ENCODE measurements at places on chromosomes 7 and 10.

GRCh38 chr10:79982861-79983260, 34.0 kb upstream of the SFTPD start:
- DNase-seq = no peak

GRCh38 chr7:157361537-157361936, 24.7 kb downstream of the DNAJB6 start:
- no peak for DNase-seq

GRCh38 chr10:131337741-131338140, 26.2 kb upstream of the TCERG1L start:
- no peak for DNase-seq

- DNase-seq = no peak
These were observed 897.8 kb downstream of the CNTNAP2 start for GRCh38 chr7:147014286-147014955.

DNA sequence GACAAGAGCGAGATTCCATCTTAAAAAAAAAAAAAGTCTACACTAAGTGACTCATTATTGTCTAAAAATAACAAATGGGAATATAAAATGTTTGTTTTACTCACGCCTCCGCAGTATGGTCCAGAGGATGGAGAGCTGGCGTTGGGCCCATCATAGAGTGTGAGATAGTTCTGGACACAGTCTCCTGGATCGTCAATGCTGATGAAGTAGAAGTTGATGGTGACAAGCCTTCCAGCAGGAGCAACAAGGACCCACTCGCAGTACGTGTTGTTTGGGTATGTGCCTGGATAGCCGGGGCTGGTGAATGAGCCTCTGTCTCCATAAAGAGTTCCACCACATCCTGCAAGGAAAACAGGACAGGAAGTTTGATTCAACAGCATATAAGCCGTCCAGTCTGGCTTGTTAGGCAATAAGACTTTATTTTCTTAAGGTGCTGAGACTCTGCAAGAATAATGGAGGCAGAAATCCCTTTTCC, 11.5 kb upstream of the RSU1 start:
- no peak for DNase-seq

DNA sequence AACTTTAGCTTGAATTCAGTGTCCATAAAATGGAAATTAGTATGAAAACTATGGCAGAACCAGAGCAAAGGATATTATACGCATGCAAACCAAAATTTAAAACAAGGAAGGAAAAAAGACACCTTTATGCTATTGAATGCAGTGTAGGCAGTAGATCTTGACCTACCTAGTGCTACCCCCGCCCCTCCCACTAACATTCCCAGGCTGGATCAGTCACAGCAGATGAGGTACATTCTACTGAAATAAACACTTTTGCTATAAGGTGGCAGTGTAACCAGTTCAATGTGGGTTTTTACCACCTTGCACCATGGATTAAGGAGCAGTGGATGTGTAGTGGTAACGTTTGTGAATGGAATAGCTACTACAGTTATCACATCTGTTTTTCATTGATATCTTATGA, 27.9 kb downstream of the SRI start:
- no peak for DNase-seq
